Fibroblast of skin of right quadriceps (primary cell): ENCODE measurements at places on chromosomes 13 and 19.

DNA sequence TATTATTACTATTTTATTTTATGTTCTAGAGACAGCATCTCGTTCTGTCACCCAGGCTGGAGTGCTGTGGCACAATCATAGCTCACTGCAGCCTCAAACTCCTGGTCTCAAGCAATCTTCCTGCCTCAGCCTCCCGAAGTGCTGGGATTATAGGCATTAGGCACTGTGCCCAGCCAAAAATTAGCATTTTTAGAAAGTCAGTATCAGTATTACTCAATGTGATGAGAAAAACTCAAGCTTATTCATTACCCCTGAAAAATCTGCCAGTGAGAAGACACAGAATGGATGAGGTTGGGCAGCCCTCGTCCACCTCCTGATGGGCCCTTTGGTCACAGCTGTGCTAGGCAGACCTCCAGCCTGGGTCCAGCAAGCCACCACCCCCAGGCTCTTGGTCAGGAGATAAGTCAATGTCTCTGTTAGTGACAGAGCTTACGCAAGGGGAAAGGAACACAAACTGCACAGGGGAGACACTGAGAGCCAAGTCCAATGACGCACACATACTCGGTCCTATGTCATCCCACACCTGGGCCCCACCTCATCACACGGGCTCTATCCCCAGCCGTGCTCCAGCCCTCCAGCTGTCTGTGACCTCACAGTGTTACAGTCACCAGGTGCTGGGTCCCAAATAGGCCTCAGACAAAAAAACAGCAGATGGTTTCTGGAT is 19.8 kb downstream of the PEPD start:
- no peak for DNase-seq

- DNase-seq: peak; percentile 53
Observed at GRCh38 chr19:51552996-51553725, 17.9 kb upstream of the ZNF175 start.

- DNase-seq: no peak
Observed at GRCh38 chr13:103431856-103432255, 365.6 kb upstream of the SLC10A2 start.

GRCh38 chr19:38924388-38924787 is 6.2 kb downstream of the SARS2 start:
- DNase-seq: no peak

- DNase-seq: peak; percentile 23
Observed at GRCh38 chr19:14416817-14417231, 2.3 kb downstream of the DDX39A start.

DNA sequence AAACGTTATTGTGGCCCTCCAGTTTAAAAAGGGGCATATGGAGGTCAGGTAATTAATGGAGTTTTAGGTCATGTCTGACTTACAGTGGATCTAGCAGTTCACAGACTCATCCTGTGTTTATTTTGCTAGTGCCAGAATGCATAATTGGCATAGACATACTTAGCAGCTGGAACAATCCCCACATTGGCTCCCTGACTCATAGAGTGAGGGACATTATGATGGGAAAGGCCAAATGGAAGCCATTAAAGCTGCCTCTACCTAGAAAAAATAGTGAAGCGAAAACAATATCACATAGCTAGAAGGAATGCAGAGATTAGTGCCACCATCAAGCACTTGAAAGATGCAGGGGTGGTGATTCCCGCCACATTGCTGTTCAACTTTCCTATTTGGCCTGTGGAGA is 610.7 kb downstream of the SLITRK5 start:
- DNase-seq: no peak

DNA sequence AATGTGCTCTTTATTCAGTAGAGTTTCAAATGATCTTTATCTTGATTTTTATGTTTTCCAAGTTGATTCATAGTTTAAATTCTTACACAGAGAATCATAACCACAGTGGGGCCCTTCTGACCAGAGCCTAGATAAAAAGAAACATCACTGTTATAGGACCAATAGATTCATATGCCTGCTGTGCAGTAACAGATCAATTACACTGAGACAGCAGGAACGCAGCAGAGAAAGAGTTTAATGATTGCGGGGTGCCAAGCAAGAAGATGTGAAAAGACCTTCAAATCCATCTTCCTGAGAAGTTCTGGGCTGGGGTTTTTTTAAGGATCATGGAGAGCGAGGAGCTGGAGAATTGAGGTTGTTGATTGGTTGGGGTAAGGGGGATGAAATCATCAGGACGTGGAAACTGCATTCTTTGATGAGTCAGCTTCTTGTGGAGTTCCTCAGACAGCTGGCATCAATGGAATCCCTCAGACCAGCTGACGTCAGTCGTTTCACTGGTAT is 346.6 kb downstream of the TBC1D4 start:
- peak; percentile 98 for DNase-seq

- peak; percentile 82 for DNase-seq
Observed at GRCh38 chr13:114115191-114115671, 17.2 kb downstream of the RASA3 start.

DNA sequence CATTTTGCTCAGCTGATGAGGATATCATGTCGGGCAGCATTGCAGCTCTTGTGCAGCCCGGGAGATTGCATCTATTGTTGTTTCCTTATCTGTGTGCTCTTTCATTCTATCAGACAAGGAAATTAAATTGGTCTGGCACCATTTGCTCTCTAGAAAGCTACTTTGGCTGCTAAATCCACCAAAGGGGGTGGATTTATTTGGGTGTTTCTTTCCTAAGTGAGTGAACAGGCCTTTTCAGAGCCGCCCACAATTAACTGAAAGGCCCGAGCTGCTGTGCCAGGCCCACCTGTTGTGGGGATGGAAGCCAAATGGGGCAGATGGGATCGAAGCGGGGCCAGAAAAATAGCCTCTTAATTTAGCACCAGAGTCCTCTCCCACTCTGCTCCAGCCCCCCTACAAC is 99.4 kb downstream of the DNAJC15 start:
- DNase-seq: no peak

GRCh38 chr13:114226088-114226487 is 8.6 kb upstream of the CDC16 start:
- DNase-seq: no peak

DNA sequence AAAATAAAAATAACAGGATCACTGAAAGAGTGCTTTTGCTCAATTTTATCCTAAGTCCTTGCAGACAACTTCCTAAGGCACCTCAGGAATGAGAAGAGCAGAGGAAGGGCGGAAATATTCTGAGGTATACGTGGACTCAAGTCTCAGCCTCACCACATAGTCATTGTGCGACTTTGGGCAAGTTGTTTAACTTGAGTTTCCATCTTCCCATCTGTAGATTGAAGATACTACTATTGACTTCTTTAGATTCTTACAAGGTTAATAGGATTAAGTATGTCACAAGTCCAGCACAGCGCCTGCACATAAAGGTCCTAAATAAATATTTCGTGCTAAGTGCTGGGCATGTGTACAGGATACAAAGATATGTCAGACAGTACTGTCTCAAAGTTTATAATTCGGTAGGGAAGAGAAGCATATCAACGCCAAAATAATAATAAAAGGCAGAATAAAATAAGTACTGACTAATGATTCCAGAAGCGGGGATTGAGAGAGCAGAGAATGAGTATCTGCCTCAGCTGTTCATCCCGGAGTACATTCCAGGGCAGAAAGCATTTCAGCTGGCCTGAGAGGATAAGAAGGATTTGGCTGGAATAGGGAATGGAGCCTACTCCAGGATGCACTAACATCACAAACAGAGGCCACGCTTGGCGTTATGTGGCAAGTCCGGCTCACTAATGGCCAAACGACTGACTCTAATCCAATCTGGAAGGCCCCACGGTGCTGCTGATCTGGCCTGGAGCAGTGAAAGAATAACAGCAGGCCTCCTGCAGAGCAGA is 139.7 kb downstream of the FLT1 start:
- no peak for DNase-seq

- peak; percentile 26 for DNase-seq
Observed at GRCh38 chr19:14035706-14036105, 4.1 kb downstream of the IL27RA start.

DNA sequence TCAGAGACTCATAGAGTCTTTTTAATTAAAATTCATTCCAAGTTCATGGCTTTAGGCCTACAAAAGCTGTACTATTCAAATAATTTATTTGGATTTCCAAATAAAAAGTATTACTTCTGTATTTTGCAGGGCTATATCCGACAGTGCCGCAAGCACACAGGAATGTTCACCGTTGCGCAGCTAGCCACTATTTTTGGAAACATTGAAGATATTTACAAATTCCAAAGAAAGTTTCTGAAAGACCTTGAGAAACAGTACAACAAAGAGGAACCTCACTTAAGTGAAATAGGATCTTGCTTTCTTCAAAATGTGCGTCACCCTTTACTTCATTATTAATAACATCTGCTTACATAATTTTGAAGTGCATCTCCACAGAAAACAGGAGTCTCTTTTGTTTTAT is 20.5 kb upstream of the C1QTNF9 start:
- peak; percentile 54 for DNase-seq

GRCh38 chr19:47798904-47799266 is 5.5 kb downstream of the TPRX1 start:
- no peak for DNase-seq

DNA sequence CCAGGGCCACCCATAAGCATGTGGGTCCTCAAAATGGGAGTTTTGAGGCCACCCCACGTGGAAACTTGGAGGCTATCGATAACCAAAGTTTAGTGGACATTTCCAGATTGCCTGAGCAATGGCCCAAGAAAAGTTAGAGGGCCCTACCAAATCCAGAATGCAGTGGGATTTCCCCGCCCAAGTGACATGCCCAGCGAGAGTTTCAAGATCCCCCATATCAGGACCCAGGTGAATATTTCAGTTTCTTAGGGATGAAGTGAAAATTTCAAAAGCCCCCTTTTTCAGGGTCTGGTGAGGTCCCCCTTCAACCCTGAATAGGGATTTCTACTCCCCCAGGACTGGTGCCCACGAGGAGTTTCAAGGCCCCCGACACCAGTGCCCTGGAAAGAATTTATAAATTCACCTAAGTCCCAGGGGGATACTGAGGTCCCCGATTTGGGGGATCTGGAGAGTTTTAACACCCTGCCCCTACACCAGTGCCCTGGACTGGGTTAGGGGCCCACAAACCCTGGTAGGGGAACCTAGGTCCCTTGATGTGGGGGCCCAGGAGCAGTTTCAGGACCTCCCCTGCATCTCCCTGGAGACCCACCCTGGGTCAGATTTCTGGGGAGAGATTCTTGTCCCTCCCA is 695 bp downstream of the BST2 start:
- DNase-seq: no peak

- DNase-seq: no peak
Observed at GRCh38 chr13:67509018-67509417, 278.9 kb upstream of the PCDH9 start.

- no peak for DNase-seq
Observed at GRCh38 chr13:25237083-25237482, 50.2 kb downstream of the MTMR6 start.

DNA sequence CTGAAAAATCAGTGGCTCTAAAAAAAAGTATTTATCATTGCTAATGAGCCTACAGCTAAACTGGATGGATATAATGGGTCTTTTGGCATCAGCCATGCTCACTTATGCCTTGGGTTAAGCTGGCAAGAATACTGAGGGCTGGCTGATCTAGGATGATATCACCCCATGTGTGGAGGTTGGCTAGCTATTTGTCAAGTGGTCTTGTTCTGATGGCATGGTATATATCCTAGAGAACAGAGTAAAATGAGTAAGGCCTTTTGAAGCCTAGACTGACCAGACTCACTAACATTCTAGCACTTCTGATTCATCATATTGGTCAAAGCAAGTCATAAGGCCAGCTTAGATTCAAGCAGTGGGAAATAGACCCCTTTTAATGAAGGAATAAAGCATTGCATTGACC is 383.0 kb downstream of the SLITRK1 start:
- peak; percentile 18 for DNase-seq

DNA sequence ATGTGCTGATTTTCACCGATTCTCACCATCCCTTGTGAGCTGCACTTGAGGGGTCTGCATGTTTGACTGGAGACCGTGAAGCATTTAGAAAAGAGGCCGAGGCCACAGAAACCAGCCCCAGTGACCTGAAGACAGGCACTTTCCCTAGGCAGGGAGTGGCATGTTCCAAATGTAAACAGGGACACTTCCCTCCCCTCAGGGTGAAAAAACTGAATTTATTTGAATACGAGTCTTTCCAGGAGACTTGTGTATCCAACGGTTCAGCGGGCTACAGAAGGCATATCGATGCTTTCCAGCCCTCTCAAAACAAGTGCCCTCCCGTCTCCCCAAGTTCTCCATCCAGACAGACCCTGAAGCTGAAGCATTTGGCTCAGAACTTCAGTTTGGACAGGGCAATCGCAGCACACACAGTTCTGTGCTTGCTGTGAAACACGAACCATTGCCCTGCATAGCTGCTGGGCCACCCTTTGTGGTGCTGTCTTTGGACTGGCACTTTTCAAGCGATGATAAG is 106.1 kb downstream of the ZIC5 start:
- no peak for DNase-seq

DNA sequence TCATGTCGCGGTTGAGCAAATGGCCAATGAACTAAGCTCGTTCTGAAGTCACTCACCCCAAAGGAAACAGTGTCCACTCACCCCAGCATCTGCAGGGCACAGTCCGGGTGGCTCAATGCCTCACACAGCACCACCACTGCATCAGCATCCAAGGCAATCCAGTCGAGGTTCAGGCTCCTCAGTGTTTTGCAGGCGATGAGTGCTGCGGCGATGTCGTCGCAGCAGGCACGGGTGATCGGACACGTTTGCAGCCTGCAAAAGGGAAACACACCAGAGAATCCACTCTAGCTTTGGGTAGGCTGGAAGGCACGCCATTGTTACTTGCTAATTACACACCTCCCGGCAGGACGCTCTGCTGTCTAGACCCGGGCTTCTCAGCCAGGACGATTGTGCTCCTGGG is 26.5 kb downstream of the NLRP9 start:
- DNase-seq: no peak

DNA sequence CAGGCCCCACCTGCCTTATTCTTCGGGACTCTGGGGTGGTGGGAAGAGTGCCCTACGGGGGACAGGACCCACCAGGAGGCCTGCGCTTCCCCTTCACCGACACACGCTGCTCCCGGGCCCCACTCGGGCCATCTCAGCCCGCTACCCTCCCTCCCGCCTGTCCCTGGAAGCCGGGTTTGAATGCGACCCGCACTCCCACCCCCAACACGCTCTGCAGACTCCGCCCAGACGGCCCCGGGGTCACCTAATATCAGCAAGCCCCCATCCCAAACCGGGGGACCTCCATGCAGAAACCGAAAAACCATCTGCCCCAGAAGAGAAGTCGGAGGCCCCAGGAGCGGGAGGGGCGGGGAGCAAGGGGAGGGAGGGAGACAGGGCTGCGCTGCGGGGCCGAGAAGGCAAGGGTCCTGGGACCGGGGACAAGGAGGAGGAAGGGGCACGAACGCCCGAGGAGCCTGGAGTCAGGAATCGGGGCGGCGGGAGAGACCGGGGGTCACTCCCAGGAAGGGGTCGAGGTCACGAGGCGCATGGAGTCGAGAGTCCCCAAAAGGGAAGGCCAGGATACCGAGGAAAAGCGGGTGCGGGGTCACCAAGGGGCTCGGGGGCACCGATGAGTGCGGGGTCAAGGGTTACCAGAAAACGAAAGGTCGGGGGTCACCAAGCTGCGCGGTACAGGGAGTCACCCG is 766 bp downstream of the SBNO2 start:
- DNase-seq: no peak

DNA sequence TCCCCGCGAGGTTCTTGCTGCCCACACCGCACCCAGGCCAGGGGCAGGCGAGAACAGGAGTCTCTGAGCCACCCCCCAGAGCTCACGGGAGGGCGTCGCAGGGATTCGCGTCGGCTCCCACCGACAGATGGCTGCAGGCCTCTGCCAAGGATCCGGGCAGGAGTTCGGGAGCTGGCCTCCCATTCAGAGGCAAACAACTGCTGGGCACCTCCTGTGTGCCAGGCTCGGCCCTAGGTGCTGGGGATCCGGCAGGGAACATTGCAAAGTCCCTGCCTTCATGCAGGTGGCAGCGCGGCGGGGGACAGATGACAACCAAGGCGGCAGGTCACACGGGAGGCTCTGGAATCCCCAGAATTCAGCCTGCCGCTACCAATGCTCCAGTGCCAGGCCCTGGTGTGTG is 25.3 kb downstream of the LRRC4B start:
- DNase-seq: no peak
